ENCODE measurements at places on chromosomes 3 and 15. TPM values are rescaled to one million over a fixed set of nuclear protein-coding genes. Genes with fewer than 3 reads are reported as not detected.

DNA sequence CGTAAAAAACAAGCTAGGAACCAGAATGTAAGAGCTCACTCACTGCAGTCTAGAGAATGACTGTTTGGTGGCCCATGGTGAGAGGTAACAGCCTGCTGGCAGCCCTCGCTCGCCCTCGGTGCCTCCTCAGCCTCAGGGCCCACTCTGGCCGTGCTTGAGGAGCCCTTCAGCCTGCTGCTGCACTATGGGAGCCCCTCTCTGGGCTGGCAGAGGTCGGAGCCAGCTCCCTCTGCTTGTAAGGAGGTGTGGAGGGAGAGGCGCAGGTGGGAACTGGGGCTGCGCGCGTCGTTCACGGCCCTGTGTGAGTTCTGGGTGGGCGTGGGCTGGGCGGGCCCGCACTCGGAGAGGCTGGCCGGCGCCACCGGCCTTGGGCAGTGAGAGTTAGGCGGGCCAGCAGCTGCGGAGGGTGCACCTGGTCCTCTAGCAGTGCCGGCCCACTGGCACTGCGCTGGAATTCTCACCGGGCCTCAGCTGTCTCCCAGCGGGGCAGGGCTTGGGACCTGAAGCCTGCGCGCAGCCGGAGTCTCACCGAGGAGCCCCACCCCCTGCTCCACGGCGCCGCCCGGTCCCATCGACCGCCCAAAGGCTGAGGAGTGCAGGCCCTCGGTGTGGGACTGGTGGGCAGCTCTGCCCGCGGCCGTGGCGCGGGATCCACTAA, 420.6 kb downstream of the RBMS3 start:
- no peak for DNase-seq

GRCh38 chr15:77029166-77030047, 34.5 kb downstream of the PSTPIP1 start:
- no peak for DNase-seq

DNA sequence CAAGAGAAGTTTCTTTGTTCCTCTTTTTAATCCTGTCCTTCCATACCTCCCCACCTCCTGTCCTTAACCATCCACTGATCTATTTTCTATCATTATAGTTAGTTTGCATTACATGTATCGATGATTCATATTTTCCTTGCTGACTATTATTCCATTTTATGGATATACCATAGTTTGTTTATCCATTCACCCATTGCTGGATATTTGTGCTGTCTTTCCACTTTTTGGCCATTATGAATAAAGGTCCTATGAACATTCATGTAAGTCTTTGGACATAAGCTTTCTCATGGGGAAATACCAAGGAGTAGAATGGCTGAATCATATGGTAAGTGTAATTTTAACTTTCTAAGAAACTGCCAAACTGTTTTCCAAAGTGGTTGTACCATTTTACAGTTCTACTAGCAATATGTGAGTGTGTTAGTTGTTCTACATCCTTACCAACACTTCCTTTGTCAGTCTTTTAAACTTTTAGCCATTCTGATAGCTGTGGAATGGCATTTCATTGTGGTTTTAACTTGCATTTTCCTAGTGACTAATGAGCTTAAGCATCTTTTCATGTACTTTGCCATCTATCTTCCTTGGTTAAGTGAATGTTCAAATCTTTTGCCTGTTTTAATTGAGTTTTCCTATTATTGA, 11.7 kb downstream of the ATP6V1A start:
- no peak for DNase-seq

- no peak for DNase-seq
Observed at GRCh38 chr15:98746375-98747155, 98.2 kb downstream of the IGF1R start.

- DNase-seq: no peak
Observed at GRCh38 chr3:111700054-111700453, 104.9 kb upstream of the ZBED2 start.

DNA sequence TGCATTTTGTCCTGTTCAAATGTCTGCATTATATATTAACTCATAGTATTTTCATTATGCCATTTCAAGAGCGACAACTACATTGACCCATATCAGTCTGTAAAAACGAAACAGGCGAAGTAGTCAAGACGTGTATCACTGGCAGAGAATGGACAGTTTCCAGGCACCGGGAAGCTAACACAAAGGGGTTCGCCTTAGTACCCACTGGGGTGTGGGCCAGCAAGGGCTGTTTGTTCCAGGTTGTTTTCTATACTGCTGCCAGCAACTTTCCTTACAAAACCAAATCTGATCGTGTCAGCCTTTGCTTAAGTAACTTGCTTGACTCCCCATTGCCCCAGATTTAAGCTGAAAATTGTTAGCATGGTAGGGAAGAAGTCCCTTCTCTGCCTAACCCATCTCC, 87.1 kb downstream of the CGNL1 start:
- DNase-seq: no peak

GRCh38 chr15:52760562-52760961, 29.6 kb downstream of the ONECUT1 start:
- no peak for DNase-seq

DNA sequence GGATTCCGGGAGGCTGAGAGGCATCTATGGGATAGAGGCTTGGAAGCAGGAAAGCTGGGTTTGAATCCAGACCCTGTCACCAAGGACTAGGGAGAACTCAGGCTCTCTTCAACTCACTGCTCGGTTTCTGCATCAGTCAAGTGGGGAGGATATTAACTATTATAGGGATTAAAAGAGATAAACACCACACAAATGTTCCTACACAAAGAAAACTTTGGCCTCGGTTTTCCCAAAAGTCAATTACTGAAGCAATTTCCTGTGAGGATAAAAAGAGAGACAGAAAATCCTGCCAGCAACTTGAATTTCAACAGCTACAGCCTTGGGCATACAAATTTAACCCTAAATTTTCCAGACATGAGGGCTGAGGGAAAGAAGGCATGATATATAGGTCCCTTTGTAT, 36.0 kb downstream of the ITGB5 start:
- DNase-seq: no peak

GRCh38 chr3:108234387-108234957, 12.2 kb upstream of the IFT57 start:
- no peak for DNase-seq

DNA sequence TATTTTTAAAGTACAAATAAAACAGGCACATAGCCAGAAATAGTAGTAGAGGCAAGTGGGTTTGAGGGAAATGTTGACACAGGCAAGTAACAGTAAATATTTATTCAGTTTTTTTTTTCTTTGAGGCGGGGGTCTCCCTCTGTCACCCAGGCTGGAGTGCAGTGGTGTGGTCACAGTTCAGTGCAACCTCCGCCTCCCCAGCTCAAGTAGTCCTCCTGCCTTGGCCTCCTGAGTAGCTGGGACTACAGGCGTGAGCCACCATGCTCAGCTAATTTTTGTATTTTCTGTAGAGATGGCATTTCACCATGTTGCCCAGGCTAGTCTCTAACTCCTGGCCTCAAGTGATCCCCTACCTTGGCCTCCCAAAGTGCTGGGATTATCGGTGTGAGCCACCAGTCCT, 43.5 kb downstream of the PHLDB2 start:
- no peak for DNase-seq

- no peak for DNase-seq
Observed at GRCh38 chr15:97745481-97746071, 214.9 kb upstream of the ARRDC4 start.

DNA sequence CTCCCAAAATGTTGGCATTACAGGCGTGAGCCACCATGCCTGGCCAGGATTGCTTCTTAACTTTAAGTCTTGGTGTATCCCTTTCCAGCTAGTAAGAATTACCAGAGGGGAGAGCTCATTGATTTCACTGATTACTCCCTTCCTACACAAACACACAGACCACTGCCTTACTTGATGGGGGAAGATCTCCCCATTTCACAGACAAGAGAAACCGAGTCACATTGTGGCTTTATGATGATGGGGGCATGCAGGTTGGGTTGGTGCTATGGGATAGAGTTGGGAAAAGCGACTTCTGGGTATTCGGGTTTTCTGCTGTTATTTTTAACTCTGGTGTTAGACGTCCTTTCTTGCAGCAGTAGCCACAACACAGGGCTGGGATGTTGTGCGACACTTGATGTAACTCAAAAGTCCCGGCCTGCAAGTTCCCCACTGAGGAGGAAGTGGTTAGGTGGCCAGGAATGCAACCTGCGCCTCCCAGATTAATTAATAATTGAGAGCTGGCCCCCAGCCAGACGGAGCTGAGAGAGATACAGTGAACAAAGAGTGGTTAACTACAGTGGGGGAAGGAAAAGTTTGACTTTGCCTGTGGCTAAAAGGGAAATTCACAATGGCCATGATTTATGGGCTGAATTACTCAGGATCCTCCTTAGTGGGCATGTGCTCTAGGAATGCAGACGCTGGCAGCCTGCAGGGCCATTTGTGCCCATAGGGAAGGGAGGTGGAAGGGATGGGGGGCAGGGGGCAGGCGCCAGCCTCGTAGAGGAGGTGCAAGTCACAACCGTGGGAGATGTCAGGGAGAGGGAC, 63.6 kb downstream of the SMAD6 start:
- no peak for DNase-seq

DNA sequence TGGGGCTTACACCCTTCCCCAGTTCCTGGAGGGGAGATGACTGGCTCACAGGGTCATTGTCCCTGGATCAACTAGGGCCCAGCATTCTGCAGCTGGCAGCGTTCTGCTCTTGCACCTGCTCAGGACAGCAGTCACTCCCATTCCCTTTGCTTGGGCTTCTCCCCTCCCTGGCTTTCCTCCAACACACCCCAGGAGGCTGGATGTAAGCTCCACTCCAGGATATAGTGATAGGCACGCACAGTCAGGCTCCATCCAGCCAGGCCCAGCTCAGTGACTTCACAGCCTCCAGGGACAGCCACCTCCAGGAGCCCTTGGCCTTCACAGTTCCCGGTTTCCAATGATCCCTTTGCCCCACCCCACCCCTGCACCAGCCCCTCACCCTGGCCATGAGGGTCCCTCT, 1.9 kb downstream of the SPTBN5 start:
- no peak for DNase-seq

Gene NR2E3
- 0.64 TPM for polyA plus RNA-seq

Gene CLDN11
- polyA plus RNA-seq: 8.5 TPM

Gene SENP7
- polyA plus RNA-seq: 99.7 TPM

Gene CASR
- polyA plus RNA-seq: 0.05 TPM

Gene ZBED2
- 0.20 TPM for polyA plus RNA-seq

Gene ZNF80
- polyA plus RNA-seq: 0.09 TPM

Gene ITGA11
- polyA plus RNA-seq: 1.7 TPM

Gene DUOXA2
- 0.11 TPM for polyA plus RNA-seq

Gene CCDC14
- polyA plus RNA-seq: 256 TPM

Data from left lung (tissue), 14 donors.